ENCODE measurements at places on chromosomes 7 and 10.

GRCh38 chr7:118753479-118753878 lies 529.0 kb downstream of the ANKRD7 start:
- DNase-seq = no peak

- no peak for DNase-seq
These were observed 2.5 kb upstream of the LRIT2 start for GRCh38 chr10:84227810-84228209.

GRCh38 chr10:24382045-24382444 lies 173.1 kb downstream of the KIAA1217 start:
- no peak for DNase-seq

DNA sequence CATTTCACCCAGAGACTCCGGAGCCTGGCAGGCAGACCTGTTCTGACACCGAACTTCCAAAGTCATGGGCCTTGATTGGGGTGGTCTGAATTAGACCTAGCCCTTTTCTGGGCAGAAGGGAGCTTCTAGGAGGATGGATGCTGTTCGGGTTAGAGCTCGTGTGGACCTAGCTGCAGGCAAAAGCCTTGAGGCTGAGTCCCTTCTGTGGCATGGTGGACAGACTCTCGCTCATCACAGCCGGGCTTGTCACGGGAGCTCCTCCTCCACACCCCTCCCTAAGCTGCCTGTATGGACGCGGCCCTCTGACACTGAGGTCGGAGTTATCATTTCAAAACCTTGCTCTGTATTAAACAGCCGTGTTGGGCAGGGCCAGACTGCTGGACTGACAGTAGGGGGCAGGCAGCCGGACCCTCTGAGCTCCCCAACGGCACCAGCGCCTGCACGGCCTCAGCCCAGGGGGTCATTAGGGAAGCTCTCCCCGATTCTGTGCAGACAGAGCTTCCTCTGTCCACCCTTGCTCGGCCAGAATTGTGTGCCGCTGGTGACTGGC lies 2.2 kb downstream of the IRF5 start:
- DNase-seq = no peak

- DNase-seq = no peak
These were observed 5.6 kb downstream of the IMPDH1 start for GRCh38 chr7:128404143-128404681.

DNA sequence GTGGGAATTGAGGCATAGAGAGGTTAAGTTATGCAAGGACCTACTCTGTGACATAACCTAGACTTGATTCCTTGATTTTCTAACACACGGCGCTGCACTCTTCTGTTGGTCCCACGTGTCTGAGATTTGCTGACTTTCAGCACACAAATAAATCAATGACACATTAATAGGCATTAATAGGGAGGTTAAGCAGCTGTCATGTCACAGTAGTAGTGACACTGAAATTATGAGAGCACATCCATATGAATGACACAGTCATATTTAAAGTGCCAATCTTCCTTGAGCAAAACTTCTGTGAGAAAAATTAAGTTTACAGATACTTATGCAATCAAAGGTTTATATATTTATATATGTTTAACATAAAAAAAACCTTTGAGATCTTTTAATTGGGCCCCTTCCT lies 805.4 kb upstream of the SORCS1 start:
- no peak for DNase-seq

GRCh38 chr10:50540069-50540825 lies 83.5 kb downstream of the SGMS1 start:
- no peak for DNase-seq

- DNase-seq = no peak
These were observed 102.8 kb upstream of the CDK13 start for GRCh38 chr7:39847227-39847626.

DNA sequence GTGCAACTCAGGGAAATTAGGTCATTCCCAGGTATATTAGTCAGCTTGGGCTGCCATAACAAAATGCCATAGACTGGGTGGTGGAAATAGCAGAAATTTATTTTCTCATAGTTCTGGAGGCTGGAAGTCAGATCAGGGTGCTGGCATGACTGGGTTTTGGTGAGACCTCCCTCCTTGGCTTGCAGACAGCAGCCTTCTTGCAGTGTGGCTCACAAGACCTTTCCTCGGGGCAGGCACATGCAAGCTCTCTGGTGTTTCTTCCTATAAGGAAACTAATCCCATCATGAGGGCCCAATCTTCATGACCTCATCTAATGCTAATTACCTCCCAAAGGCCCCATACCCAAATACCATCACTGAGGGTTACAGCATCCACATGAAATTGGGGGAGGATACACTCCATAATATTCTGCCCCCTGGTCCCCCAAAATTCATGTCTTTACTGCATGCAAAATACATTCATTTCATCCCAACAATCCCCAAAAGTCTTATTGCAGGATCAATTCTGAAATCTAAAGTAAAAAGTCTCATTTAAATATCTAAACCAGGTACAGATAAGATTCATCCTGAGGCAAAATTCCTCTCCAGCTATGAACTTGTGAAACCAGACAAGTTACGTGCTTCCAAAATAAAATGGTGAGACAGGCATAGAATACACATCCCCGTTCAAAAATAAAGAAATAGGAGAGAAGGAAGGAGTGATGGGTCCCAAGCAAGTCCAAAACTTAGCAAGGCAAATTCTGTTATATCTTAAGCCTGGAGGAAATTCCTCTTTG lies 17.4 kb upstream of the CBLL1 start:
- DNase-seq = no peak

GRCh38 chr10:12388671-12389070 lies 39.3 kb downstream of the CAMK1D start:
- no peak for DNase-seq

DNA sequence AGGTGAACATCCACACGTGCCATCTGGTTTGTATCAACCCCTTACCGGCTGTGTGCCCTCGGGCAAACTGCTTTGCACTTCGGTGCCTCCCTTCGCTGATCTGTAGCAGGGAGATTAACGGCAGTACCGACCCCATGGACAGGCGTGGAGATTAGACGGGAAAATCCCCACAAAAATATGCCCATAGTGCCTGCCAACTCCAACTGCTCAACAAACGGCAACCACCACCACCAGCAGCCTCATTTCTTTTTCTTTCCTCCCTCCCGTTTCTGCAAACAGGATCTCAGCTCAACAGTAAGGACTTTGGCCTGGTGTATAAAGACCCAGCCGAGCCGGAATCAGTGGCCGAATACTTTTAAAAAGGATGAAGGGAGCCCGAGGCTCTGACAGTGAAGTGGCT lies 31.0 kb downstream of the CHST15 start:
- DNase-seq = no peak

DNA sequence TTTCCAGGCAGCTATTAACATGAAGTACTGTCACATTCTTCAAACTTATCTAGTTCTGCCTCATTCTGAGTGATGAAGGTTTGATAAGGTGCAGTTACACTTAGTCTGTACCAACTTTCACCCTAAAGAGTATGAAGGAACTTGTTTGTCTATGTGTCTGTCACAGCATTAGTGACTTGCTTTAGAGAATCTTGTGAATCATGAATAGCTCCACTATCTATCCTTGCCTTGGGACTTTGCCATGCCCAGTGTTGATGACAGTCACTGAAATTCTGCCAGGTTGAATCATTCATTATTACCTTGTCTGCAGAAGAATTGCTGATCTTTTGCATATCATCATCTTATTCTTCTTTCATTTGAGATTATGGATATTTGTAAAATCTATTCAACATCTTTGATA lies 50.9 kb upstream of the A1CF start:
- DNase-seq = no peak

GRCh38 chr10:49132362-49132737 lies 1.5 kb downstream of the FAM170B start:
- no peak for DNase-seq

DNA sequence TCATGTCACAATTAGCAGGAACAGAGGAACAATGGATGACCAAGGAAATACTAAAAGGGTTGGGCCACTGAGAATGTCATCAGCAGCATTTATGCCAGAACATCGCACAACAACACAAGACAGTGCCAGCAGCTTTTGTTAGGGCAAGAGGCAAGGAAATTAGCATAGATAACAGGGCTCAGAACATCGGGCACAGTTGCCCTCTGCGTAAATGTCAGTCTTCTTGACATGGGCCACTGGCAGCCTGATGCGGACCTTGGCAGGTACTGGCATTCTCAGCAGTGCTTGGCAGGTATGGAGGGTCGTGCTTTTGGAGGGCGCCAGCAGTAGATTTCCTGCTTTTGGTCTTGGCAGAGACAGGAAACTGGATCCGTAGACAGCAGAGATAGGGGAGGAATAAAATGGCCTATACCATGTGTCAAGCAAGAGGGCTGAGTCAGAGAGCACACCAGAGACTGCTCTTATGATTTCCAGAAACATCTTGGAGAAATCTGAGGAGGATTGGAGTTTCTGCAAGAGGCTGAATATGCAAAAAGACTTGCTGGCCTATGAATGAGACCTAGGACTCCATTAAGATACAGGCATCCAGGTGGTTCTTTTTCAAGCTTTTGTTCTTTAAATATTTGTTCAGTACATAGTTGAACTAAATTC lies 371.5 kb upstream of the MTPN start:
- no peak for DNase-seq

GRCh38 chr10:31073211-31073610 lies 41.5 kb upstream of the ZNF438 start:
- no peak for DNase-seq

DNA sequence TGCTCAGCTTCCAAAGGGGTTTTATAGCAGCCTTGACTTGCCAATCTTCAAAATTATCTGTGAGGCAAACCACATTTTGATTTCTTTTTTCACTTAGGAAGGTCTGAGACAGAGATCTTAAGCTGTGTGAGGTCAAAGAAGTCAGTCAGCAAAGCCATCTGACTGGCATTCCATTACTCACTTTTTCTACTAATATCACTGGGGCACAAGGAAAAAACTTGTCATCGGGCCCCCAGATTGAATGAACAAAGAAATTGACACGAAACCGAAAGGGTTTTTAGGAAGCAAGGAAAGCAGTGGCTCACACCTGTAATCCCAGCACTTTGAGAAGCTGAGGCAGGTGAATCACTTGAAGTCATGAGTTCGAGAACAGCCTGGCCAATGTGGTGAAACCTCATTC lies 78.5 kb upstream of the FRMD4A start:
- peak; percentile 1 for DNase-seq

DNA sequence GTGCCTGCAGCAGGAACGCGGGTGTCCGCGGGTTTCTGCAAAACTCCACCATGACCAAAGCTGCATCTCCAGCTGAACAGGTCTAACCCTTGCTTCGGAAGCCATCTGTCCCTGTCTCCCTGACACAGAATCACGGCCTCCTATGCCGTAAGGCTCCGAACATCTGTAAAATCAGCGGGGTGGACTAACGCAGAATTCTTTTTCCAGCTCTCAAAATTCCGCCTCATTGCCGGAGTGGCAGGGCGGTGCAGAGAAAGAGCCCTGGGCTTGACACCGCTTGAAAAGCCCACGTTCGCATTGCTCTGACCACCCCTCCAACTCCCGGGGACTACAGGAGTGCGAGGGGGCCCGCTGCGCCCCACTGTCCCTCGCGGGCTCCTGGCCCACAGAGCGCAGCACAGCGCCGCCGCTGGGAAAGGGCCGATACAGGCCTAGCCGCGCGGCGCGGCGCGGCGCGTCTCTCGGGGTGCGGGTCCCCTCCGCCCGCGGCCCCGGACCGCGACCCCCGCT lies 409 bp downstream of the DNMBP start:
- no peak for DNase-seq

DNA sequence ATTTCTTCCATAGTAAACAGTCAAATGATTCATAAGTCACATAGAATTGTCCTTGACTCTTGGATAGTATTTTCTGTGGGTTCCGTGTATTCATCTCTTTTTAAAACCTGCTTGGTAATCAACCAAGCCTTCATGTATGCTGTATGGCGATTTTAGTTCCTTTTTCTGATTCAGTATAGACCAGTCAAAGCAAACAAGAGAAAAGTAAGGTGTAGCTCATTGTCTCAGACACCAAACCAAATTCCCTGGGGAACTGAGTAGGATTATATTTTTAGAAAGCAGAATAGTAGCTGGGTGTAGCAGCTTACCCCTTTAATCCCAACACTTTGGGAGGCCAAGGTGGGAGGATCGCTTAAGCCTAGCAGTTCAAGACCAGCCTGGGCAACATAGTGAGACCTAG lies 240.5 kb downstream of the BBS9 start:
- no peak for DNase-seq

DNA sequence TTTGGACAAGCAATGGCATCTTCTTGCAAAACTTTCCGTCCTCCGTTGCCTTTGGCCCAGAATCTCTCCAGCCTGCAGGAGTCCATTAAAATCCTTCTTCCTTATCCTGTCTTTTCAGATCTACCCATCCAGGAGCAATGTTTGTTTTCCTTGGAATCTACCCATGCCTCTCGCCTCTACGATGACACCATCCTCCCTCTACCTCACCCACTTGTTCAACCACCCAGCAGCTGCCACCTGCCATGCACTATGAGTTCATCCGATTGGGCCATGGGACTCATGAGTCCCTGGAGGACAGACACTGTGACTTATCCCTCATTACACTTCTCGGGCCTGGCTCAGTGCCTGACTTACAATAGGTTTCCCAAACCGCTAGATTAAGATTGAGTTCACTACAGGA lies 26.8 kb upstream of the MGMT start:
- DNase-seq = no peak

GRCh38 chr10:76514321-76514720 lies 1082.9 kb downstream of the LRMDA start:
- DNase-seq = no peak

- DNase-seq = no peak
These were observed 353.2 kb downstream of the HGF start for GRCh38 chr7:81416659-81417058.

GRCh38 chr10:127036987-127037386 lies 131.8 kb downstream of the DOCK1 start:
- DNase-seq = no peak

- DNase-seq = no peak
These were observed 267.1 kb upstream of the FZD8 start for GRCh38 chr10:35909121-35909720.

- DNase-seq = no peak
These were observed 23.4 kb upstream of the RNF32 start for GRCh38 chr7:156617215-156617614.

GRCh38 chr7:127954357-127954748 lies 76.9 kb downstream of the LRRC4 start:
- DNase-seq = no peak

- DNase-seq = no peak
These were observed 132.2 kb downstream of the PRKG1 start for GRCh38 chr10:51206500-51206899.

DNA sequence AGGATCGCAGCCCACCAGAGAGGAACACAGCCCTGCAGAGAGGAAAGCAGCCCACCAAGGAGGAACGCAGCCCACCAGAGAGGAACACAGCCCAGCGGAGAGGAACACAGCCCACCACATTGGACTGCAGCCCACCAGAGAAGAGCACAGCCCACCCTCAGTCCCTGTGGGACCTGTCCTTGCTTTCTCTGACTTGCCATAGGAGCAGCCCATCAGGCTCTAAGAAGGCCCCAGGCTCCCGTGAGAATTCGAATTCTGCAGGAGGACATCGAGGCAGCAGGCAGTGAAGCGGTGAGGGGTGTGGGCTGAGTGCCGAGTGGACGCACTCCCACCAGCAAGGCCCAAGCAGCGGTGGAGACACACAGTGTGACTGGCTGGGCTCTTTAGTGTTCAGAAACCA lies 59.1 kb downstream of the HTR5A start:
- no peak for DNase-seq
